ENCODE measurements at places on chromosomes 16 and 17.
A peak's percentile ranks its signal among the peaks of the same experiment; 100 is the strongest.

GRCh38 chr16:10280262-10281170 is 98.3 kb upstream of the GRIN2A start:
- DNase-seq = no peak

DNA sequence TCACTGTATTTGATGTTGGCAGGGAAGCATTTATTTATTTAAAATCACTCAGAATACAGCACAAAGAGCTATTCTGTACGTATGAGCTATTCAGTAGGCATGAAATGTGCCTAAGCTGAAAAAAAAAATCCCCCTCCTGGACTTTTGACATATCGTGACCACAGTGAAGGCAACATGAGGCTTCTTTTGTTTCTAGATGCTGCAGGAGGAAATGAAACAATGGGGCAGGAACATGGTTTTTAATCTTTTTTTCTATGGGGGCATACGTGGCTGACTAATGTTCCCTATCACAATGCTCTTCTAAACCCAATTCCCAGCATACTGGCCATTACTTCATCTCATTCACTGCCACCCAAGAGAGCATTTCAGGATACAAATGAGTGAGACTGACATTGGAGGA is 191.0 kb upstream of the PMFBP1 start:
- no peak for DNase-seq

- no peak for DNase-seq
These were observed 80.9 kb upstream of the TEKT1 start for GRCh38 chr17:6912110-6913051.

DNA sequence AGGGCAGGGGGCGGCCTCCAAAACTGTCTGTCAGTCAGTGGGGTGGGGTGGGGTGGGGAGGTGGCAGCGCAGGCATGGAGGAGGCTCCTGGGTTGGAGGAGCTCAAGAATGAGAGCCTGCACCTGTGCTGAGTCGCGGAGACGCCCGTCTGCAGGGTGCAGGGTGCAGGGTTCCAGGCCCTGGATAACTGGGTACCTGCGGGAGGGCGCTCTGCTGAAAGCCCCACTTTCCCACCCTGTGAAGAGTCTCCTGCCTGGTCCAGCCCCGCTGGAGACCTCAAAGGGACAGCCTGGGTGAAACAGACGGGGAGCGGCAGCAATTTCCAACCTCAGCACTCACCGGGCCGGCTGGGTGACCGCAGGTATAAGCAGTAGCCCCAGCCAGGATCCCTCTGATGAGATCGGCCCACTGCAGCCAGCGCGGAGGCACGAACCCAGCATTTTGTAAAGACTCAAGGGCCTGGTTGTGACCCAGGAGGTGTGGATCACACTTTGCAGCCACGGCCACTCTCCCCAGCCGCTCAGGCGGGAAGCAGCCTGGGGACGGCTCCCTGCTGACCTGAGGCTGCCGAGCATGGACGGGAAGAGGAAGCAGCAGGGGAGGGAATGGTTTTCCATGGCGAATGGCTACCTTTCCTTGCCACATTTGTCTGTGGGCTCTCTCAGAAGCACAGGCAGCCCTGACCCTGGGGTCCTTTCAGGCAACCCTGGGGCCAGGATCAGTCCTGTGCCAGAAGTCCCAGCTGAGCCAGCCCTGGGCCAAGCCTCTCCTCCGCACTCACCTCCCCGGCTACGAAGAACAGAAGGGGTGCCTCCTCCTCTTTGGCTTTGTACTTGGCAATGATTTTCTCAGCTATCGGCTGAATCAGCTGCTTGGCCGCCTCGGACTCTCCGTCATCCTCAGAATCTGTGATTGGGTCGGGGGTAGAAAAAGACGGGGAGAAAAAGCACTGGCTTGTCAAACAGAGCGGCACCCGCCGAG is 21.0 kb downstream of the MRM3 start:
- DNase-seq = no peak

GRCh38 chr17:4788159-4788806 is 481 bp upstream of the GLTPD2 start:
- DNase-seq = no peak

DNA sequence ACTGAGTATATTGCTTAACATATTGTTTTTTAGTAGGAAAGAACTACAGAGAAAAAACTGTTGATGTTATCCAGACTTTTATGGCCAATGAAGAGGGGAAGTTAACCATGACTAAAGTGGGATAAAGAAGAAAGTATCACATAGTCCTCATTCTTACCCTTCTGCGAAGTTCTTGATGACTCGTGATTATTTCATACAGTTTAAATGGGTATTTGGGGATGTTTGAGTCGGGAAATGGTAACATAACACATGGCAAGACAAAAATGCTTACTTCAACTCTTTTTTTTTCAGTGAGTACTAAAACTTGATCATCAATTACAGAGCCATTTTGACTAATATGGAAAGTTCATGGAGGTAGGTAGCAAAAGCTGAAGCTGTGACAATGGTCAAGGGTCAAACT is 4.9 kb downstream of the POLG2 start:
- no peak for DNase-seq

DNA sequence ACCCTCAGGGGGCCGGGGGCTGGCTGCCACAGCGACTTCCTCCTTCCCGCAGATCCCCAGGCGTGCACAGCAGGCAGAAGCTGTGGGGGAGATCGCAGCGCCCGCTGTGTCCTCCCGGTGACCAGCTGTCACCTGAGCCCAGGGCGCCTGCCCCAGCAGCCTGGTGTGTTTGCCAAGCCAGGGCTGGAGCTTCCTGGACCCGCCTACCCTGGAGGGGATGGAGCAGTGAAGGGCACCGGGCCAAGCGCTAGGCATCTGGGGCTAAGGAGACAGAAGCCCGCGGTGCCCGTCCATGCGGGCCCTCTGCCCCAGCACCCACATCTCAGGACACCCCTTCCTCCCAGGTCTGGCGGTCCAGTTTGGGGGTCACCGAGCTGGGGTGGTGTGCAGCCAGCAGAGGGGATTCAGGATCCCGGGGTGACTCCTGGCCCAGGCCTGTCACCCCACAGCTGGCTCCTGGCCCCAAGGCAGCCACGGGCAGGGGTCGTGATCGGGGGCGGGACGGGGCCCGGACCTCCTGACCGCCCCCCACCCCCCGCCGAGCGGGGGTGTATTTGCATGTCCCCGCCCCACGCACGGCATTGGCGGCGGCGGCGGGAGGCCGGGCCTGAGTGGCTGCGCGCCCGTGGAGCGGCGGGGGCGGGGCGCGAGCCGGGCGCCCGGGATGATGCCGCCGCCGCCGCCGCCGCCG is at the start of gene RAB26:
TSS of gene RAB26 (plus strand) at position 645 of the 691 bp plus-strand sequence. CDS start 159 bp downstream, outside the sequence.
- DNase-seq = peak; percentile 41

DNA sequence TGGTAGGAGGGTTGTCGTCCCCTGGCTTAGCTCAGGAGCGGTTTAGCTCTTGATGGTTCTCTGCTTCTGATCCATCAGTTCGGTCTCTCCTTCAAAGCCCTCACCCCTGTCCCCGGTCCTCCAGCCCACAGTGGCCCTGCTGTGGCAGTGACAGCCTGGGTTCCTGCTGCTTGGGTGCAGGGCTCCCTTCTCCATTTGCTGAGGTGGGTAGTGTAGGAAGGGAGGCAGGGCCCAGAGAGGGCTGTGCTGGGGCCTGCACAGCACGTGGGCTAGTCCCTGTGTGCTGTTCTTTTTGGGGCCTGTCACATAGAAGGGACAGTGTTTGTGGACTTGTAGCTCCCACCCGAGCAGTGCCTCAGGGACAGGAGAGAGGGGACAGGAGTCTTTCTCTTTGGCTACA is 18.3 kb downstream of the TMEM94 start:
- no peak for DNase-seq

DNA sequence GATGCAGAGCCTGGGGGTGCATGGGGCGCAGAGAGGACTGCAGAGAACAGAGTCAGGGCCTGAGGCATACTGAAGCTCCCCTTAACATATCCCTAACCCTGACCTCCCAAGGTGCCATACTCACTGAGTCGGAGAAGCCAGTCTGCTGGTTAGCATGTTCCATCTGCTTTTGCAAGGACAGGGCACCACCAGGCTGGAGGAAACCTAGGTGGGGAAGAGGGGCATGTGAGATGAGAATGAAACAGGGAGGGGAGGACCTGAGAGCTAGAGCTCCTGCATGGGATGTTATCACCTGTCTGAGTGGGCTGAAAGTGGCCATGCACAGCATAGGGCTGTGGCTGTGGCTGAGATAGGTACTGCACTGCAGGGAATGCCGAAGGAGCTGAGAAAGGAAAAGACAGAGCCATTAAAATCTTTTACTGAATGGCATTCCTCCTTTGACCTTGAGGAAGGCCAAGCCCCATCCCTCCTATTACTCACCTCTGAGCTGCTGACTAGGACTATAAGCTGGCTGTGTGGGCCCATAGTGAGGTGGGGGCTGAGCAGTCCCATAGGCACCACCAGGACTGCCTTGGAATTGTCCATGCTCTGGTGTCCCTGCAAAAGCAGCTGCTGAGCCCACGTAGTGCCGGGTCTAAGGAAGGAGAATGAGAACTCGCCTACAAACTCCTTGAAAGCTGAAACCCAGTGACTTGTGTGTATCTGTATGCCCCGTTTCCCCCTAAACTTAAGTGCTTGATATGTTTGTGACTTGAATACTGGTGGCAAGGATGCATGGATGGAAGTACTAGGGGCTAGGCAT is 1.9 kb downstream of the GPS2 start:
- DNase-seq = no peak

DNA sequence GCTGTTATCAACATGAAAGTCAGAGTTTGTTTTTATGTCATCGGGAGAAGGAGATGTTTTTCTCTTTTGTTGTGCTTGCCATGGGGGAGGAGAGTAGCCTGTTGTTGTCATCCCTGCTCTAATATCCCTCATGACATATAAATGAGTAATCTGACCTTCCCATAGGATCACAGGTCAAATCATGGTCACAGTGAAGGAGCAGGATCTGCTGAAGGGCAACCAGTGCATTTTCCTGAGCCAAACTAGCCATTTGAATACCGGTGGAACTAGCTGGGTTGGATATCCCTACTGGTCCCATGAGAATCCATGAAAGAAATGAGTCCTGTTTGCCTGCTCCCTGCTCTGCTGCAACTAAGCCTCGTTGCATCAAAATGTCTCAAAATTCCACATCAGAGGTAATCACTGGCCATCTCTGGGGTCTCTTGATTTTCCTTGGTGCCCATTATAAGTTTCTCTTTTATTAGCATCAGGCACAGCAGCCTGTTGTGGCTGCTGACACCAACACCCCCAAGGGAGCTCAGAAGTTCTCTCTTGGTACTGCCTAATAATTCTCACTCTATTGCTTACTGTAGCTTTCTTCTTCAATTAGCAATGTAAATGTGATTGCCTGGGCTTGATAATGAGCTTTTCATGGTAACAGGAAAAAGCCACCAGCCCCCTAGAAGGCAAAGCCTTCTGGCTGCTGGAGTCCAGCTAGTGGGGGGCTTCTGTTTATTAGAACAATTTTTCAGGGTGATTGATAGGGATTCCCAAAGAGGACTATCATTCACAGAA is 211.4 kb upstream of the ERCC4 start:
- no peak for DNase-seq

DNA sequence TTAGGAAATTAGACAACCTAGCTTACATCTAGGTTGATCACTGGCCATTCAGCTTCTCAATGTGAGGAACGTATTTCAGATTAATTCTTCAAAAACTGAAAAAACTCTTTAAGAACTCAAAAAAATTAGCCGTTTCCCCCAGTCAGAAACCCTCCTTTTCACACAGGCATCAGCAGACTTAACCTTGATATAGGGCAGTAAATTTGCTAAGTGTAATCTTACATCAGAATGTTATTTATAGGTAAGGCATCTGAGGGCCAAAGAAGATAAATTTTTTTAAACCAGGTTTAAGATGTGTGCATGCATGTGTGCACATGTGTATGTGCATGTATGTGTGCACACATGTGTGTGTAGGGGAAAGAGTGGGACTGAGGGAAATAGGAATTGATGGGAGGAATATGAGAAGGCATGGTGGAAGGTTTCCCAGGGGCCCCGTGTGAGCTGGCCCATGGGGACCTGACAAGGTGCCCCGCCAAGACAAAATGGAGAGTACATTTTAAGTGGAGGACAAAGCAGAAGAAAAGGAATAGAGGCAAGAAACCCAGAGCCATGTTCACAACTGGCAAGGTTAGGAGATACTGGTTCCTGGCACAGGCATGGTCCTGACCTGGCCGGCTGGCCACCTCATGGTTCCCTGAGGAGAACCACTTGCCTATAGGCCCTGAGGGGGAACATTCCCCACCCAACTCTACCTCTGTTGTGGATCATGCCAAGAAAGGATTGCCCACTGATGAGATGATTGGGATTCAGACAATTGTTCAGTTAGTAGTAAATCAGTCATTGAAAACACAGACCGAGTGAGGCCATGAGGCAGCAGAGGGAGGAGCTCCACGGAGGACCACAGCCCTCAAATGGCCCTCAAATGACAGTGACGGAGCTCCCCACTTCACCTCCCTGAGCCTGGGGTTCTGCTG is 33.0 kb downstream of the TEX2 start:
- DNase-seq = no peak

- DNase-seq = no peak
These were observed 10.0 kb upstream of the BHLHA9 start for GRCh38 chr17:1260086-1260769.

DNA sequence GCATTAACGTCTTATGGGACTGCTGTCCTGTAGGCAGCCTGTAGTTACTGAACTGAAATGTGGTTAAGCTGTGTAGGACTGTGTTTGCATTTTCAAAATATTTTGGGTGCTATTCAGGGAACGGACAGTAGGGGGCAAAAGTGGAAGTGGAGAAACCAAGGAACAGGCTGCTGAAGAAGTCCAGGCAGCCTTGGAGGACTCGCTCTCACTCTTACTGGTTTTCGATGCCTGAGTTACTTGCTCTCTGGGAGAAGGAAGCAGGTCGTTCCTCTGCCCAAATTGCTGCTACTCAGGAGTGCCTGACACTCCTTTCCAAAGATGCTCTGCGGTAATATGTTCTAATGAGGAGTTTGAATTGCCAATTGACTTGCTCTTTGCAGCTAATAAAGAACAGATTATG is 64.5 kb upstream of the RBFOX1 start:
- DNase-seq = no peak

- DNase-seq = no peak
These were observed 480 bp downstream of the KIF19 start for GRCh38 chr17:74326506-74326905.

GRCh38 chr16:23339787-23340186 is 37.7 kb downstream of the SCNN1B start:
- DNase-seq = no peak

DNA sequence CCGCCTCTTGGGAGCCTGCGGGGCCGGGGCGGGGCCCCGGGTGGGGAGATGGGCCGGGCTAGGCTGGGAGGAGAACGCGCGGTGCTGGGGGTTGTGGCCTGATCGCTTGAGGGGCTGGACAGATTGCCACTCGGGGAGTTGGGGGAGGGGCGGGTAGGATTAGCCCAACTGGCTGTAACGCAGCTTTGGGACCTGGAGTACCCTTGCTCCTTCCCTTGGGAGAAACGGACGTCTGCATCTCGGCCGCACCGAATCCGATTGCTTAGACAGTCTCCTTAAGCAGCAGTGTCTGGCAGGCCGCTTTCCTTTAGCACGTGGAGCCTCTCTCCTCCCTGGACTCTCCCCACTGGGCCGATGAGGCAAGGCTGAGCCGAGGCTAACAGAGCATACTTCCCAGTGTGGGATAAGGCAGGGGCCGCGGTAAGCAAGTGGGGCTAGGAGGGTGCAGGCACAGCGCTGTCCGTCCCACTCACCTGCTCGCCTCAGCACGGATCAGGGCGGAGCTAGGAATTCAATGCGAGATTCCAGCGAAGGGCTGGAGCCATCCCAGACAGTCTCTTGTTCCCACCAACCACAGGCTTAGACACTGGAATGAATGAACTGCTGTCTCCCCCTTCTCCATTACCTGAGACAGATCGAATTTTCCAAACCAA is 540 bp upstream of the ACLY start:
- no peak for DNase-seq

GRCh38 chr16:82358606-82359221 is 188.7 kb upstream of the MPHOSPH6 start:
- no peak for DNase-seq

GRCh38 chr16:66023481-66023880 is 343.0 kb upstream of the CDH5 start:
- DNase-seq = no peak

All from activated T-cell treated with anti-CD3 and anti-CD28 coated beads for 1 hour (primary cell).